ENCODE measurements at places on chromosomes 6 and 20. TPM values are rescaled to one million over a fixed set of nuclear protein-coding genes. Genes with fewer than 3 reads are reported as not detected.

DNA sequence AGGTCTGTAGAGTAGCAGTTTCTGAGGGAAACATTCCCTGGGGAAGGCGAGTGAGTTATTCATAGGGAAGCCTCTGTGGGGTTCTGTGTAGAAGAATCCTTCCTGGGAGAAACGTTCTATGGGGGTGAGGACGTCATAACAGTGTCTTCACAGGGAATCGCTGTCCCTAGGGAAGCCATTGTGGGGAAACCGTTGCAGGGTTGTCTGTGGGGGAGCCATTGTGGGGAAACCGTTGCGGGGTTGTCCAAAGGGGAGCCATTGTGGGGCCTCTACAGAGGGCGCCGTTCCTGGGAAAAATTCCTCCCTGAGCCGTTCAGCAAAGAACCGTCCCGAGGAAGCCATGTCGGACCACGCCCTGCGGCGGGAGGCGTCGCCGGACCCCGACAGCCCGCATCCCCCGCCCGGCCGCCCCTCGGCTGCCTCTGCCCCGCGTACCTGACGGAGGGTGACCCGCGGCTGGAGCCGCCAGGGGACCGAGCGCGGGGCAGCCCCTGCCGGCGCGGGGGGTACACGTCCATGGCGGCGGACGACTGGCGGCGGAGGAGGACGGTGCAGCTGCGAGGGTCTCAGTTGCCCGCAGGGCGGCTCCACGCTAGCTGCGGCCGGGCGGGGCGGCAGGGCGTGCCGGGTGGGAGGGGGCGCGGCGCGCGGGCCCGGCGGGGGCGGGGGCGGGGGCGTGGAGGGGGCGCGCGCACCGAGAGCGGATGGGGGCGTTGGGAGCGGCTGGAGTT lies at the start of gene DNAAF9:
Gene DNAAF9 (minus strand): TSS at position 630 of the 731 bp plus-strand sequence. CDS start 112 bp downstream, at position 518.
- peak; percentile 44 for DNase-seq
- H3K4me1 ChIP-seq = peaks cover 22% of the 10 kb centered on the region
- H3K36me3 ChIP-seq = no peaks in the 10 kb centered on the region
- no peaks in the 10 kb centered on the region for H3K27me3 ChIP-seq
- peak within 1 kb of the TSS; percentile 81 for H3K27ac ChIP-seq

GRCh38 chr6:112029045-112029822 lies 24.7 kb upstream of the CCN6 start:
- H3K36me3 ChIP-seq = no peaks in the 10 kb centered on the region
- H3K27me3 ChIP-seq = peaks cover 11% of the 10 kb centered on the region
- H3K4me1 ChIP-seq = peaks cover 10% of the 10 kb centered on the region
- DNase-seq = peak; percentile 69
- H3K27ac ChIP-seq = no peak overlapping the region

GRCh38 chr20:25286917-25287316 lies 39.0 kb downstream of the PYGB start:
- H3K27me3 ChIP-seq = no peaks in the 10 kb centered on the region
- H3K4me3 ChIP-seq = no peak overlapping the region
- no peak for DNase-seq
- H3K27ac ChIP-seq = no peak overlapping the region
- H3K4me1 ChIP-seq = peaks cover 9% of the 10 kb centered on the region

The KHDC1L gene
- total RNA-seq = not detected

DNA sequence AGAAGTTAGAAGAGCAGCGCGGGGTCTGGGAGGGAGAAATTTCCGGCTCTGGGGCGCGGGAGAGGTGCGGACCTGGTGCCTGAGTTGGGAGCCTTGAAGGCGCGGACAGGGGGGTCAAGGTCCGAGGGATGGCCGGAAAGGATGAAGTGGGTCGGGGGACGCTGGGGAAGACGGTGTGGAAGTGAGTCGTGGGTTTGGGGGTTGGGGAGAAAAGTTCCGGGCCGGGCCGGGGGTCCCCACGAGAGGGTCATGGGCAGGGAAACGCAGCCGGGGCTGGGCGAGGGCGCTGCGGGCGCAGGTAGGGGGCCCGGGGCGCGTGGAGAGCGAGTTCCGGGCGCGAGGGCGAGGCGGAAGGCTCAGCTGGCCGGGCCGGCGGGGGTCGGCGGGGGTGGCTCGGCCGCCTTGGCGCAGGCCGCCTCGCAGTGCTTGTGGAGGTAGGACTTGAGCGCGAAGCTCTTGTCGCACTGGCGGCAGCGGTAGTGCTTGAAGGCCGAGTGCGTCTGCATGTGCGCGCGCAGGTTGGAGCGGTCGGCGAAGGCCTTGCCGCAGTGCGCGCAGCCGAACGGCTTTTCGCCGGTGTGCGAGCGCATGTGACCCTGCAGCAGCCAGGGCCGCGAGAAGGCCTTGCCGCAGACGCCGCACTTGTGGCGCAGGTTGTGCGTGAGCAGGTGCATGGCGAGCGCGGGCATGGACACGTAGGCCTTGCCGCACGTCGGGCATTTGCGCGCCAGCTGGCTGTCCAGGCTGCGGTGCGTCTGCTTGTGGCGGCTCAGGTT lies 10.5 kb upstream of the SRXN1 start:
- no peak overlapping the region for H3K27ac ChIP-seq
- H3K27me3 ChIP-seq = peaks cover 26% of the 10 kb centered on the region
- H3K4me3 ChIP-seq = no peak overlapping the region

The C6orf118 gene
- total RNA-seq = not detected

DNA sequence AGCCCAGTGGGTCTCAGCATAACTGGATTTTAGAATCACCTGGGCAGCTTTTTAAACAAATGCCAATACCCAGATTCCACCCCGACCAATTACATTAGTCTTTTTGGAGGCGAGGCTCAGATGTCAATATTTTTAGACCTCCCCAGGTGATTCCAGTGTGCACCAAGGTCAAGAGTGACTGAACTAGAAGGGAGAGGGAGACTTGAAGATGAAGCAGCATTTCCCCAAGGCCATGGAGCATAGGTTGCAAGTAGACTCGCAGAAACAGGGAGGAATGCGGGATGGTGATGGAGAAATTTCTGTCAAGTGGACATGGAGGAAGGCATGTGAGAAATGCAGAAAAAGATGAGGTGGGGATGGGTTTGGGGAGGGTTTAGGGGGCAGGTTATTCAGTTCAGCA lies 64.9 kb downstream of the BCAS1 start:
- no peak for DNase-seq
- no peak overlapping the region for H3K27ac ChIP-seq
- H3K4me3 ChIP-seq = no peak overlapping the region

- no peaks in the 10 kb centered on the region for H3K36me3 ChIP-seq
- DNase-seq = no peak
- H3K27ac ChIP-seq = no peak overlapping the region
- H3K4me1 ChIP-seq = no peaks in the 10 kb centered on the region
- peaks cover 26% of the 10 kb centered on the region for H3K27me3 ChIP-seq
Measured at GRCh38 chr6:170271771-170272314, 19.0 kb downstream of the DLL1 start.

GRCh38 chr6:38248500-38249234 lies 391.1 kb downstream of the BTBD9 start:
- H3K4me3 ChIP-seq = no peak overlapping the region
- H3K4me1 ChIP-seq = no peaks in the 10 kb centered on the region
- peaks cover 6% of the 10 kb centered on the region for H3K36me3 ChIP-seq
- peak overlapping the region; percentile 13 for H3K27ac ChIP-seq

DNA sequence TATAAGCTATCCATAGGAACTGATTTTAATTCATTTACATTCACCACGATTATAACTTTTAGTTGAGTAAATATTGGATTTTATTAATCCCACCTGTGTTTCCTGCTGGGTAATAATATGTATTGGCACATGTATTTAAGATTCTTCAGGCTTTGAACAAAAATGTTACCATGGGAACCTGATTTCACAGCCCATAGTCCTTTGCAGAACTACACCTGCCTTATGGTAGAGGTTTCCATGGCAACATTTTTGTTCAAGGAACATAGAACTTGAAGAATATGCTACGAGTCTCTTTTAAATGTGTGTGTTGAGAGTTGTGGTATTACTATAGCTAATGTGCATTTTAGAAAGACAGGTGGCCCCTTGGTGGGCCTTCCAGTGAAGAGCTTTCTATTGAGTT lies 317.4 kb downstream of the SAMD5 start:
- no peaks in the 10 kb centered on the region for H3K27me3 ChIP-seq
- H3K36me3 ChIP-seq = no peaks in the 10 kb centered on the region
- no peak overlapping the region for H3K27ac ChIP-seq
- H3K4me3 ChIP-seq = no peak overlapping the region
- no peak for DNase-seq

DNA sequence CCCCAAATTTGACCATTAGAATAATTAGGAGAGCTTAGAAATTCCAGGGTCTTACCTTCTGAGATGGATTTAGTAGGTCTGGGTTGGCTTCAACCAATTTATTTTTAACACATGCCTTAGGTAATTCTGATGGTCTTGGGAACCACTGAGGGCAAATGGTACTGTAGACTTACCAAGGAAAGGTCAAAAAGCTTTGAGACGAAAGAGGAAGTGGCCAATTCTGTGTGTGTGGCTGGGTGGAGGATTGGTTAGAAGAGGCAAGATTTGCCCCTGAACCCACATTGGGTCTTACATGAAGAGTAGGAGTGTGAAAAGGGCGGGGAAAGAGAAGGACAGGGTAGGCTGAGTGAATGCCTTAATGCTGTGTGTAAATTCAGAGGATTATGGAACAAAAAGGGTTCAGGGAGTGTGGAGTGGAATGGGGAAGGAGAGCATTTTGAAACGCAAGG lies 2.7 kb downstream of the ITCH start:
- DNase-seq = no peak
- peaks cover 18% of the 10 kb centered on the region for H3K4me1 ChIP-seq
- H3K4me3 ChIP-seq = peak overlapping the region; percentile 2
- H3K27ac ChIP-seq = peak overlapping the region; percentile 15

DNA sequence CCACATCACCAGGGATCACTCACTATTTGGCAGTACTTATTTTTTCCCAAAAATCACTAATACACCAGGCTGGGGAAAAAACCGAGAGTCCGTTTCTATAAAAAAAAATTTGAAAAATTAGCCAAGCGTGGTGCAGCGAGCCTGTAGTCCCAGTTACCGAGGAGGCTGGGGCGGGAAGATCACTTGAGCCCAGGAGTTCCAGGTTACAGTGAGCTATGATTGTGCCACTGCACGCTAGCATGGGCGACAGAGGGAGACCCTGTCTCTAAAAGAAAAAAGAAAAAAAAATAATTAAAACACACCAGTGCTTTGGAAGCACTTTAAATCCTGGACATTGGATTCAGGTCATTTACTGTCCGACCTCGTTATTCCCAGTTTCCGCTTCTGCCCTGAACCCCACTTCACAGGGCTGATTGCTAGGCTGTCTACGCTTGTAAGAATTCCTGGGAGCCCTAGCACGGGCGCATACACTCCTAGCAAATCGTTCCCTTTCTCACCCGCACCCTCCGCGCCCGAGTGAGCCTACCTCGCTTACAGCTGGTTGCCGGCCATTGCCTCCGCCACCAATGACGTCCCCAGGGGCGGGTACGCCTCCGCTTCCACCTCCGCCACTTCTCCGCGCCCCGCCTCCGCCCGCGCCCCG lies at the start of gene TPMT:
Gene TPMT (minus strand): TSS at position 571 of the 643 bp plus-strand sequence. CDS start 5,950 bp downstream, outside the sequence.
- peak within 1 kb of the TSS; percentile 97 for H3K27ac ChIP-seq
- H3K27me3 ChIP-seq = no peaks in the 10 kb centered on the region
- H3K4me1 ChIP-seq = peaks cover 15% of the 10 kb centered on the region

GRCh38 chr20:44552950-44553908 lies 29.1 kb upstream of the PKIG start:
- no peak overlapping the region for H3K4me3 ChIP-seq
- DNase-seq = peak; percentile 71
- H3K27ac ChIP-seq = peak overlapping the region; percentile 81
- H3K4me1 ChIP-seq = peaks cover 22% of the 10 kb centered on the region

DNA sequence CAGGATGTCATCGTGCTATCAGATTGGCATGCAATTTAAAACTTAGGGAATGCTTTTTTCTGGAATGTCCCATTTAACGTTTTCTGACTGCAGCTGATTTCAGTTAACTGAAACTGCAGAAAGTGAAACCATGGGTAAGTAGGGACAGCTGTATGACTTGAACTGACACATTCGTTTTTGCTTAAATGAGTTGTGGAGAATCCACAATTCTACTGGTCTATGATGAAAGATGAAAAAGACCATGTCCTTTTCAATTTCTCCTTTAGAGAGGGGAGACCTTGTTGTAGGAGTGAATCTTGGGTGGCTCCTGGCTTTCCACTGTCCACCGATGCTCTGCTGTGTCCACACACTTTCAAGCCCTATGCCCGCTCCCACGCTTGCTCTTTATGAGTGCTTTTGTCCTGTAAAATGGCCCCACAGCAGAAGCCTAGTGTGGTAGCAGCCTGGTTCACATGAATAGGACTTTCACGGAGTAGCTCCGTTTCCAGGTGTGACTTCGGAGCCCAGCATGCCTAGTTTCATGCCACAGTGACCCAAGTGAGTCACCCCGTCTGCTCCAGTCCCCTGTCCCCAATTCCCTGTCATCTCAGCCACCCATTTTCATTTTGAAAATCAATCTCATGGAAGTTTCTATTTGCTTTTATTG lies 21.9 kb downstream of the DYNLT1 start:
- DNase-seq = no peak
- H3K4me3 ChIP-seq = no peak overlapping the region
- H3K4me1 ChIP-seq = no peaks in the 10 kb centered on the region
- no peak overlapping the region for H3K27ac ChIP-seq

DNA sequence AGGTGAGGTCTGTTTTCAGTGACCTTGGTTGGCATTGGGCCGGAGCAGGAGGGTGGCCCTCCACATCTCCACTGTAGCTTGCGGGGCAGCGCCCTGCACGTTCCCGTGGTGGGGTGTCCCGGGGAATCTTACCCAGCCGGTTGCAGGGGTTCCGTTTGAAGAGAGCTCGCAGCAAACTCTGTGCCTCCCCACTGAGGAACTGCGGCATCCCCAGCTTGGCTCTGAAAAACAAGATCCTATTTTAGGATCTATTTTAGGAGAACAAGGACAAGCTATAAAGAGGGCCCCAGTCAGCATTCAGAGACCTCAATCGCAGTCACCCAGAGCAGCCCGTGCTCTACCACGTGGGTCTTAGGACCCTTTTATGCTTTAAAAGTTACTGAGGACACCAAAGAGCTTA lies 97.8 kb downstream of the RAMACL start:
- DNase-seq = no peak

DNA sequence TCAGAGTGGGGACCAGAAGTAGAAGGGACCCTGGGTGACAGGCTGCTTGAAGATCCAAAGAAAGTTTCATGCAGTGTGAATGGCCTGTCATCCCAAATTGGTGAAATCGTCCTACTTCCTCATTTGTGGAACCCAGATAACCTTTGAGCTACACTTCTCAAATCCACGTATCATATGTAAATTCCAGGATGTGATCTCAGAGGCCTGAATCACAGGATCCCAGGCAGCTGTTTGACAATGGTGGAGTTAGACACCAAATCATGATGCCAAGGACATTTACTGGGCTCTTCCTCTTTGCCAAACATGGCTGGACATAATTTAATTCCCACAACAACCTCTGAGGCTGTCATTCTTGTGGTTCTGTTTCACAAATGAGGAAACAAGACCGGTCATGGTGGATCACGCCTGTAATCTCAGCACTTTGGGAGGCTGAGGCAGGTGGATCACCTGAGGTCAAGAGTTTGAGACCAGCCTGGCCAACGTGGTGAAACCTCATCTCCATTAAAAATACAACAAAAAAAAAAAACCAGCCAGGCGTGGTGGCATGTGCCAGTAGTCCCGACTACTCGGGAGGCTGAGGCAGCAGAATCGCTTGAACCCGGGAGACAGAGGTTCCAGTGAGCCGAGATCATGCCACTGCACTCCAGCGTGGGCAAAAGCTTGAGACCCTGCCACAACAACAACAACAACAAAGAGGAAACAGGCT lies 39.9 kb upstream of the TTPAL start:
- H3K27ac ChIP-seq = no peak overlapping the region
- no peaks in the 10 kb centered on the region for H3K4me1 ChIP-seq
- no peak for DNase-seq
- peaks cover 12% of the 10 kb centered on the region for H3K27me3 ChIP-seq
- H3K36me3 ChIP-seq = no peaks in the 10 kb centered on the region

- H3K36me3 ChIP-seq = no peaks in the 10 kb centered on the region
- H3K4me3 ChIP-seq = no peak overlapping the region
- H3K27me3 ChIP-seq = no peaks in the 10 kb centered on the region
- no peak for DNase-seq
Measured at GRCh38 chr6:44739181-44739580, 351.7 kb downstream of the CDC5L start.

The CLPSL1 gene
- not detected for total RNA-seq
